Renal pelvis (tissue), 12 donors: ENCODE measurements at places on chromosomes 2 and 18. TPM values are rescaled to one million over a fixed set of nuclear protein-coding genes. Genes with fewer than 3 reads are reported as not detected.

ATP6V1B1 gene
- polyA plus RNA-seq: 78.6 TPM

DNA sequence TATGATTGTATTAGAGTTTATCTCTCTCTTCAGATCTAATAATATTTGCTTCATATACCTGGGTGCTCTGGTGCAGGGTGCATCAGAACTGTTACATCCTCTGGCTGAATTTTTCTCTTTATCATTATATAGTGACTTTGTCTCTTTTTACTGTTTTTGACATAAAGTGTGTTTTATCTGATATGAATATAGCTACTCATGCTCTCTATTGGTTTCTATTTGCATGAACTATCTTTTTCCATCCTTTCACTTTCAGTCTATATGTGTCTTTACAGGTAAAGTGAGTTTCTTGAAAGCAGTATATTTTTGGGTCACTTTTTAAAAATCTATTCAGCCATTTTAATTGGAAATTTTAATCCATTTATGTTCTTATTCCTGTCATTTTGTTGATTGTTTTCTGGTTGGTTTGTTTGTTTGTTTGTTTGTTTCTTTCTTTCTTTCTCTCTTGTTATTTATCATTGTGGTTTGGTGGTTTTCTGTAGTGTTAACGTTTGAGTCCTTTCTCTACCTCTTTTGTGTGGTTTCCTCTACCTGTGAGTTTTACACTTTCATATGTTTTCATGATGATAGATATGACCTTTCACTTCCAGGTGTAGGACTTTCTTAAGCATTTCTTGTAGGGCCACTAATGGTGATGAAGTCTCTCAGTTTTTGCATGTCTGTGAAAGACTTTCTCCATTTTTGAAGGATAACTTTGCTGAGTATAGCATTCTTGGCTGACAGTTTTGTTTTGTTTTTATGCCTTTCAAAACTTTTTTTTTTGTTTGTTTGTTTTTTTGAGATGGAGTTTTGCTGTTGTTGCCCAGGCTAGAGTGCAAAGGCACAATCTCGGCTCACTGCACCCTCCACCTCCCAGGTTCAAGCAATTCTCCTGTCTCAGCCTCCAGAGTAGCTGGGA is 54.9 kb downstream of the CCNT2 start:
- no peak for DNase-seq

GRCh38 chr2:143397884-143398614 is 268.8 kb downstream of the ARHGAP15 start:
- no peak for DNase-seq

ABCG8 gene
- polyA plus RNA-seq: 1.1 TPM

- DNase-seq: no peak
Observed at GRCh38 chr2:212538305-212539071, at the start of gene ERBB4. TSS of gene ERBB4 (minus strand) at chr2:212538802. CDS start at chr2:212538530, 272 bp downstream.
